ENCODE measurements at places on chromosomes 1 and 21.

DNA sequence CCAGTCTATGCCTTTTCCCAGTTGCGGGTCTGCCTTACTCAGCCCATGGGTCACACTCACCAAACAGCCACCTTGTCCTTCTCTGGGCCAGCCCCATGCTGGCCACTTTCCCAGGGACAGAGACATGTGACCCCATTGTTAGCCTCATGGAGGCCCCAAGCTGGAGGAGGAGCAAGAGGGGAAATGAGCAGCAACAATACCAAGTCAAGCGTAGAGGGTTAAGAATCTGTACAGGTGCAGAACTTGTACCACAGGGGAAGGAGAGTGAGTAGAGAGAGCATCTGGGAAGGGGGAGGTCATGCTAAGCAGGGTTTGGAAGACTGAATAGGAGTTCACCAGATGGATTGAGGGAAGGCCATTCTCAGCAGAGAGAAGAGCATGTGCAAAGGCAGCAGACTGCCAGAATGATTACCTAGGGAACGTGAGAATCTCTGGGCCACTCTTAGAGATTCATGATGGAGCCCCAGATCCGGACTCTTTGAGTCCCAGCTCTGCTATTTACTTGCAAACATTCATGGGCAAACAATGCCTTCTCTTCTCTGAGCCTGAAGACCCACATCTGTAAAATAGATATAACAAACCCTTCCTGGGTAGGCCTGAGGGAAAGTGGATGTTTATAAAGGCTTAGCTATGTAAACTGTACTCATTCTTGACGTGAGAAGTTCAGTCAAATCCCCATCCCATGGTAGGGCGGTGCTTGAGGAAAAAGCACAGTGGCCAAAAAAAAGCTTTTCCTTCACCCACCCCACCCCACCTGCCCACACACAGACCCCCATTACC lies 2.8 kb upstream of the SLC2A1 start:
- DNase-seq, result no peak

DNA sequence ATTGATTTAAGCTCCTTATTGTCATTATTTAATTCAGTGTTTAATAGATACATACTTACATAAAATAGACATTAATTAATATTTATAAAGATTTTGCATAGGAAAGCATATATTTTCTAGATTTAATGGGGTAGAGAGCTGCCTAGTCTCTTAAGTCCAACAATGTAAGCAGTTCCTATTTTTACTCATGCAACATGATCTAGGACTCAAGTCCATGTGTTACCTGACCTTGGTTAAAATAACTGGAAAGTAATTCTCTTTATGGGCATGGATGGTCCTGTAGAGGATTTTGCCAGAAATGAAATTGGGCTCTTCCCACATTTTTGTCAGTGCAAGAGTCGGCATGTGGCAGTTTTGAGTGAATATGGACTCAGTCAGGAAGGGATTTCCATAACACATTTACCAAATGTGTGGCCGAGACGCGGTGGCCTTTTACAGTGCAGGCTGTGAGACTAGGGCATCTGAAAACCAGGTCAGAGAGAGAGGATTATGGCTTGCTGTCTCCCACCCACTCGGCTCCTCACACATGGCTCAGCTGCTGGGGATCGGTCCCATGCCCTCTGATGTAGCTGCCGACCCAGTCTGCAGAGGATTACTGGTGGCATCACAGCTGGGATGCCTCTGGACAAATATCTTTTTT lies 6.2 kb upstream of the KIF1B start:
- DNase-seq, result no peak

GRCh38 chr1:14794136-14794768 lies 195.8 kb downstream of the KAZN start:
- DNase-seq, result no peak

GRCh38 chr1:239763850-239764249 lies 327.8 kb upstream of the FMN2 start:
- no peak for DNase-seq

DNA sequence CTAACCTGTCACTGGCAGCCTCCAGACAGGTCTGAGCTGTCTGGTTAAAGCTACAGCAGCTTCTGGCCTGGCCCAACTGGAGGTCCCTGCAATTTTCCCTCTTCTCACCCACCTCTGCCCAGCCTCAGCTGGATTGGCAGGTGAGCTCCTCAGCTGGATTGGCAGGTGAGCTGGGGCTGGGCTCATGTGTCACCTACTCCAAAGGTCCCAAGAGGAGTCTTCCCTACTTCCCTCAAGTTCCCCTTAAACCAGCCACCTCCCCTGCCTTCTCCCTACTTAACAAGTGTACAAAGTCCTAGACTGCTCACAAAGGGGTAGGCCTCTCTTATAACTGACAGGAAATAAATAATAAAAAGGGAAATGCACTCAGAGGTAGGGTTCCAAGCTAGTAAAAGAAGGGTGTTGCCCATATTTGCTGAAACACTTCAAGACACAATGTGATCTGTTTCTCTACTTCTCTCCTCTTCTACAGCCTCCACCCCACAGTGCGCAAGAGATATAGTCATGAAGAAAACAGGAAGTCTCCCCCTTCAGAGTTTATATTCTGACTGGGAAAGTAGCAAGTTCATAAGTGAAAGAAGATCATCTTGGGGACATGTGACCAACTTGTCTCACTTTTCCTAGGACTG lies at the start of gene GPA33:
GPA33 (minus strand) TSS at position 64 of the 629 bp plus-strand sequence. CDS start 90 bp downstream, outside the sequence.
- no peak for DNase-seq
